ENCODE measurements at places on chromosomes 5 and 9.

DNA sequence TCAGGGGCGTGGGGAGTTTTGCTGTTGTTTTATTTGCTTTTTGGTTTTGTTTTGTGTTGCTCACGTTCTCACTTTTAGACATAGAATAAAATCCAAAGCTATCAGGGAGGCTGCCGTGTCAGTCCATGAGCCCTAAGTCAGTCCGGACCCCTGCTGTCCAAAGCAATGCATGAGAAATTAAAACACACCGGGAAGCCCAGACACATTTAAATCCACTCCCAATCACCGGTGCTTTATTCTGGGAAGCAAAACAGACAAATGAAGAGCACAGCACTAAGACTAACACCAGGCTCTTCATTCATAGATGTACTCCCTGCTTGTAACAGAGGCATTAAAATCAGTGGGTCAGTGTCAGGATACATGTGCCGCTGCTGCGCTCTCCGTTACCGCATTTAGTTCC is 180.9 kb downstream of the IRX2 start:
- no peak for DNase-seq

- no peak for DNase-seq
Measured at GRCh38 chr9:137758067-137758466, 119.5 kb upstream of the CACNA1B start.

DNA sequence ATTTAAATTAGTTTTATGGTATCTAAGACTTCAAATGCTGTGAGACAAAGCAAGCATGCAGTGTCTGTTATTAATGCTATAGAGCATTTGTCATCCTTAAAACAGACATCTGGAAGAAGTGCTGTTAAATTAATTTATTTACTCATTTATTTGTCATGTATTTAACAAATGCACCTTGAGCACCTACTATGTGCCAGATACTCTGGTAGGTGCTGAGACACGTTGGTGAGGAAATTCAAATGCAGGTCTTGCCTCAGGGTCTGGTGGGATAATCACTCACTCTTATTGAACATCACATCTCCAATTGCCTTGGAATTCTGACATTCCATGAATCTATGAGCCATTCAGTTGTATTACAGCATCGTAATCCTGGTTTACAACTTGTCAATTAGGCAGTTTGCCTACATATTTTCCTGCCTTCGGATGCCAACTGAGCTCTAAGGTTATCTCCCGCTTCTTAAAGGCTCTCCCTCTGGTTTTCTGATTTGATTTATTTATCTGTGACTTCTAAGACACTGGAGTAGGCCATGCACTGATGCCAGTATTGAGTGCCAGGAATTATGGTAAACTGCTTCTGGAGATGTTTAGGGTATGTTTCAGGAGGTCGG is 56.0 kb upstream of the RPS23 start:
- no peak for DNase-seq

GRCh38 chr5:108561416-108562204 is 179.7 kb upstream of the FBXL17 start:
- no peak for DNase-seq

DNA sequence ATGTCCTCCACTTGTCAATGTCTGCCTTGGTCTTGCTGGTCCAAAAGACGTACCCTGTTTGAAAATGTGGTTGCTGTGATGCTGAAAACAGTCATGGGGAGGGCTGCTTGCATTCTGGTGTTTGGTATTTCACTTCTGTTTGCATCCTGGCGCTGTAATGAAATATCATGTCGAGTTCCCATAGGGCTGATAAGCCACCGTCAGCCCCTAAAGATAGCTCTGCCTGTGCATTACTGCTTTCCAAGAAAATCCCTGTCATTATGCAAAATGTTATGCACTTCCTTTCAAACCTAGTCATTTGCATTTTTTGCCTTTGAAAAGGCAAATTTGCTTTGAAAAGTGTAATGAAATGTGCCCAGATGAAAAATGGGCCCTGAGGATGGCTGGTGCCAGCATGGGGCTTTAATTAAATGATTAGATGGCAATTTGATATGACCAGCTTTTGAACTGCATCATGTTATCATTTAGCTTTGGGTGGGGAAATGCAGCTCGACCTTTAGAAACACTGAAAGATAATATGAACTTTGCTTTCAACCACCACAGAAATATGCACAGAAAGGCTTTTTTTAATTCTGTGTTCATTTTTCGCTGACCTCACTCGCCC is 374.4 kb upstream of the SGCD start:
- no peak for DNase-seq

DNA sequence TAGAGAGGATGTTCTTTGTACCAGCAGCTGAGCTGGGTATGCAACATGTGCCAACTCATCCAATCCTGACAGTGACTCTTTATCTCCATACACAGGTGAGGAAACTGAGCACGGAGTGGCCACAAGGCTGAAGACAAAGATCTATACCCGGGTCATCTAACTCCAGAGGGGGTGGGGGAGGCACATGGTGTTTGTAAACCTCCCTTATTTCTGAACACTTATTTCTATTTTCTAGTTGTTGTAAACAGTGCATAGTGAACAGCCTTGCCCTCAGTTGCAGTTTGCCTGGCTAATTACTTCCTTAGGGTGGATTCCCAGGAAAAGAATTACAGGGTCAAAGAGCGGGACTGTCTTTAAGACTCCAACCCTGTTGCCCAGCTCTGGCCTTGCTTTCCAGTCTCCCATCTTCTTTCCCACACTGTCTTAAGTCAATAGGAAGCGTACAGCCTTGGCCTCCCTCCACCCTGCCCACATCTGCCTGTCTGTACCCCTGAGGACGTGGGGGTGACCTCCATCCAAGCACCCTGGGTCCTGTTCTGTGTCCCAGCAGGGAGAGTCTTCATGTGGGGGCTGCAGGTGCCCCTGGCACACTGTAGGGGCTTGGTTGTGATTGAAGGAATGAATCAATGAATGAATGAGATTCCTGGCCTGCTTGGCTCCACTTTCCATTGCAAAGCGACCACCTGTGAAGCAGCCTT is 13.2 kb upstream of the FIBCD1 start:
- DNase-seq, result no peak

- no peak for DNase-seq
Measured at GRCh38 chr9:114539701-114540380, 34.6 kb upstream of the WHRN start.

- DNase-seq, result no peak
Measured at GRCh38 chr9:8364026-8364752, 564.6 kb upstream of the DMAC1 start.

GRCh38 chr9:133044661-133045060 is 13.9 kb downstream of the GTF3C5 start:
- DNase-seq, result no peak

- no peak for DNase-seq
Measured at GRCh38 chr9:68975365-68976043, 38.4 kb downstream of the PRKACG start.

DNA sequence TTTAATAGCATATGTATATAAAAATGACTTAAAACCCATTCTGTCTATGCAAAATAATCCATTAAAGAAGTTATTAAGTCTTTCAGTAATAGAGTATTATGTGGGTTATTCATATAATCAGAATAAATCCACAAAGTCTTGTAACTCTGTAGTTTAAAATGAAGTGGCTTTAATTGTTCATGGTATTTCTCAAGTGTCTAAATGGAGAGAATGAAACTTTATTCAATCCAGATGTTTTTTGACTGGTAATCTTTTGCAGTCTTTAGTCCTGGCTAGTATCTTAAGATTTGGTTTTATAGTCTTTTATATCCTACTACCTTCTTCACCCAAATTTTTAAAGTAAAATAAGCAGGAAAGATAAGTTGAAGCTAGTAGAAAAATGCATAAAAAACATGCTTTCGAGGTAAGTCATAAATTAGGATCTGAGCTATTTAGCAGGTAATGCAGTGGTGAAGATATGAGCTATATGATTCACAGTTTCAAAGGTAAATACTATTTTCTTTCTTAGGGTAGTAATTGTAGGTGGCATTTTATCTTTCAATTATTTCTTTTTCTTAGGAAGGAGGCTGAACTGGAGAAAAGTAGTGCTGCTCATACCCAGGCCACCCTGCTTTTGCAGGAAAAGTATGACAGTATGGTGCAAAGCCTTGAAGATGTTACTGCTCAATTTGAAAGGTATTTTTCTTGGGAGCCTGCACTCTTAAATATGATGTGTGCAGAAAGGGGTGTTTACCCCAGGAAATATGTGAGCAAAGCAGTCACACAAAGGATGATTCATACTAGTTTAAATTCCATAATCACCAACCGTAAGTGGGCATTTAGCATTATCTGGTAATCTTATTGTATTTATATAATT is 17.9 kb downstream of the HMMR start:
- DNase-seq, result no peak

GRCh38 chr9:108933231-108933717 is 650 bp downstream of the ELP1 start:
- DNase-seq, result no peak

- no peak for DNase-seq
Measured at GRCh38 chr5:32230356-32231099, 56.4 kb upstream of the GOLPH3 start.

DNA sequence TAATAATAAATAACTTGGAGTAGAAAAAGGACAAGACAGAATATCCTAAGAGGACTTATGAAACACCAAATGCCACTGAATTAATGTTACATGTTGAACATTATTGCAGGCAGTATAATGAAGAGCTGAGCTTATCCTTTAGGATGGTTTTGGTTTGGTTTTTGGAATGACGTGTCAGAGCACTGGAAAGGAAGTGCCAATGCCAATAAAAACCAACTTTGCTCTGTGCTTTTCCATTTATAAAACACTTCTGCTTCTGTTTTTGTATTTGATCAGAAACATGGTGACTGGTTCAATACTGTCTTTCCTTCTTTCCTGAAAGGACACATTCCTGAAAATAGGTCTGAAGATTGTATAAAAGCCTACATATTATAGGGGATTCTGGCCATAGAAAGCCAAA is 4.2 kb downstream of the MEGF10 start:
- no peak for DNase-seq

GRCh38 chr9:113261917-113262671 is 13.3 kb downstream of the CDC26 start:
- DNase-seq, result no peak

- DNase-seq, result no peak
Measured at GRCh38 chr5:1516615-1517601, 6.9 kb downstream of the LPCAT1 start.

DNA sequence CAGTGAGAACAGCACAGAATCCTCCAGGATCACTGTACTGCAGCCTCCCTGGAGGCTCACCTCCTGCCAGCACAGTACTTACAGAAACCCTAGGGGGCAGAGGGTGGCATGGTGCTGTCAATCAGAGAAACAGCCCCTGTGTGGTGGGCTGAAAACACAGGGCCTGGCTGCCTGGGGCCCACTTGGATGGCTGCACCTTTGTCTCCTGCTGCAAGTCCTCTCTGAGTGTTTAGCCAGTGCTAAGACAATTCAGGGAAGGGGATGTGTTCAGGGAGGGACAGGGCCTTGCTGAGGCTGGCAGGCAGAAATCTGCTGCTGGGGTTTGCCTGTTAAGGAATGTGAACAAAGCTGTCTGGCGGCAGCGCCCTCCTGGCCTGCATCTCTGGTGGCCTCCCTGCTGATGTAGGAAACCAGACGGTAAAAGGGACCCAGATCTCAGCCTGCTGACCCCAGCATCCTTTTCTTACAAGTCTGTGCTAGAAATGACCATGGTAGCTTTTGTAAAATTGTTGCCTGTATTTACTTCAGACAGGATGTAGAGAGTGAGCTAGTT is 39.5 kb downstream of the PRRC2B start:
- no peak for DNase-seq

DNA sequence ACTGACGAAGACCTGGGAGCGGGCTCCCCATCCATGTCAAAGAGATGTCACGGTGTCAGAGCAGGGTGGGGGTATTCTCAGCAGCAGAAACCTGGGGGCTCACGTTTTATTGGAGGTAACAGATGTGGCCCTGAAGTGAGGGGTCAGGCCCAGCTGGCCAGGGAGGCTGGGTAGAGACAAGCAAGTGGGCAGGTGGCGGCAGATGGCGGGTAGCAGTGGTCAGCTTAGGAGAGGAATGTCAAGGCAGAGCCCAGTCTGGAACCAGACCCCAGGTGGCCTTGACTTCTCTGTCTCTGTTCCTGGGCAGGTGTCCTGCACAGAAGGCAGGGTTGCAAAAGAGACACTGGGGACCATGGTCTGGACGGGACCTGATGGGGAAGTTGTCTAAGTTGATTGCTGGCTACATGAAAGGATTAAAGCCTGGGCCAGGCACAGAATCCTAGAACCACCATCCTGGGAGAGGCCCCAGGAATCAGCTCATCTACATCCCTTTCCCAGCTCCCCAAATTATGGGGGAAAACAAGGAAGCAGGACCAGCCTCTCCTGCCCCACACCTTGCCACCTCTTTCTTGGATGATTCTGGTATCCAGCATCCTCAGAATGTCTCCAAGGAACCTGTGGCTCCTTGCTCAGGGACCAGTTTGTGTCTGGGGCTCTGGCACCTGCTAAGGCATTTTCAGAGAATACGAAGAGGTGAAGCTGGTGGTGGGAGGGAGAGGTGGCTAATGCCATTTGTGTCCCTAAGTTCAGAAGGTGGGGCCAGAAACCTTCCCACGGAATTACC is 72.5 kb downstream of the AMBP start:
- no peak for DNase-seq

GRCh38 chr5:111266491-111266890 is 42.3 kb downstream of the CAMK4 start:
- no peak for DNase-seq

GRCh38 chr5:109146591-109146990 is 263.2 kb downstream of the PJA2 start:
- DNase-seq, result no peak

- DNase-seq, result no peak
Measured at GRCh38 chr5:124056326-124056990, 544.5 kb downstream of the CSNK1G3 start.

DNA sequence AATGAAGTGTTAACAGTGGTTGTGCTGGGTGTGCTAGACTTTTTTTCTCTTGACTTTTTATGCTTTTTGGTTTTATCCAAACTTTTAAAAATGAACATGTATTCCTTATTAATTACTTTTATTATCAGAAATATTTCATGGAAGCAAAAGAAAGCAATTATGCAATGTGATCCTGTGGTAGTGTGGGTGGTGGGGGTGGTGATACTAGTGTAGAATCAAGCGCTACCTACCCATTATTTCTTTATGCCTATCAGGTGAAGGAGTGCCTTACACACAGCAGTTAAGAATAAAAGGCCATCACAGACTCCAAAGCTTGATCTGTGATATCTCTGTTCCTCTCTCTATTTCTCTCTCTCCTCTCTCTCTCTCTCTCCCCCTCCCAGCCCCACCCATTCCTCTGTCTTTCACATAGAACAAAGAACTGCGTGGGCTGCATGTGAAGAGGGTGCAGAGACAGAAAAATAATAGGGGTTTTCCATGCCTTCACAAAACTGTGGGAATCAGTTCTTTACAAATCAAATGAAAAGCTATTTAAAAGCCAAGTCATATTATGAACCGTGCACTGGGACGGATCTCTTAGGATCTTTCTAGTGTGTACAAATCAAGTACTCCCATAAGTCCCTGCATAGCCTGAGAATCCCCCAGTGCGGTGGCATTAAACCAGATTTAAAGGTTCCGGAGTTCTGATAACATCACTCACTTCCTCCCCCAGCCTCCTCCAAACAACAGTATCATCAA is 351.2 kb downstream of the RAB3C start:
- peak; percentile 64 for DNase-seq

GRCh38 chr9:135716045-135716444 is 14.1 kb downstream of the KCNT1 start:
- DNase-seq, result no peak

Data from CD4-positive, alpha-beta T cell treated with Interleukin-4 for 4 hours (primary cell).